ENCODE measurements at places on chromosomes 6 and 20.

DNA sequence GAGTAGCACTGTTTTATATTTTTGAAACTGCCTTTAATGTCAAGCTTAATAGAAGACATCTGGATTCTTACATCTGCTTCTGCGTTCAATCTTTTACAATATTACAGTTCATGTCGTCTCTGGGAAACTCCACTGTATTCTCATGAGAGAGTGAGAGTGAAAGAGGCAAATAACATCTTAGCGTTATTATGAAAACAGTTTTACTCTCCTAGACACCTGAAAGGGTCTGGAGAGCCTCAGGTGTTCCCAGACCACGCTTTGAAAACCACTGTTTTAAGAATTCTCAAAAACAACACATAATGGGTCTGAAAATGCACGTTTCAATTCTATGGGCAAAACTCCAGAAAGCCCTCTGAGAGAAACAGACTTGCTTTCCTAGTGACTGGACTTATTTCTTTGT, 63.3 kb downstream of the ARHGAP18 start:
- no peak for DNase-seq

GRCh38 chr6:125910527-125910926, 46.0 kb upstream of the HINT3 start:
- no peak for DNase-seq

DNA sequence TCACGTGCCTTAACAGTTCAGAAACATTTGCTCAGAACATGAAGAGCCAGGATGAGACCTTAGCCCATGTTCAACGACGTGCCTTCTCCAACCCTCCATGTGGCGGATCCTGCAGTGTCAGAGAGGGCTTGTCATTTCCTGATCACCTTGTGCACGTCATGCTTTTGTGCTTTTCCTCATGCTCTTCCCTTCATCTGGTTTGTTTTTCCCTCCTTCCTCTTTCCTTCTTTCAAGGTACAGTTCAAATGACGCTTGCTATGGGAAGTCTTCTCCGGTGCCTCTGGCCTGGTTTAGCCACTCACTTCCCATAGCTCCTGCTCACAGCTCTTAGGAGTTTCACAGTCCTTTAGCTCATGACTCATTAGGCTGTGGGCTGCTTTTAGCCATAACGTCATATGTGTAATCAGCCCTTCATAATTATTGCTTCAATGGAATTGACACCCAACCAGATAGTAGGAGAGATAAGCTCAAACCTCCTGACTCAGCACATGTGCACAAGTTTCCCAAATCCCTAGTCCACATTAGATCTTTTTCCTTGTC, 102.7 kb upstream of the CNKSR3 start:
- no peak for DNase-seq

DNA sequence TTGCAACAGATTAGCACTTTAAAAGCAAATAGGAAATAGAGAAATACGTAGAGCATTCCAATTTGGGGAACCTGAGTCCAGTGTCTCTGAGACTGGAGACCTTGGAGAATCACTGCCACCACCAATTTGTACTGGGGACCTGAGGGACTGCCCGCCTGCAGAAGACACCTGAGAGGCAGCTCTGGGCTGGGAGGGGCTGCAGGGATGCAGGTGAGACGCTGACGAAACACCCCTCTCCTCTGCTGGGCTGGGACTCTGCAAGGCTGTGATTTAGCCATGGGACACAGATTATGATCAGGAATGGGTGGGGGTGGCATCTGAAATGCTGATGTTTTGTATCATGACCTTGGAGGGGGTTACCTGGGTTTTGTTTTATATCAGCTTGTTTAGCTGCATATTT, 7.0 kb upstream of the APMAP start:
- no peak for DNase-seq

DNA sequence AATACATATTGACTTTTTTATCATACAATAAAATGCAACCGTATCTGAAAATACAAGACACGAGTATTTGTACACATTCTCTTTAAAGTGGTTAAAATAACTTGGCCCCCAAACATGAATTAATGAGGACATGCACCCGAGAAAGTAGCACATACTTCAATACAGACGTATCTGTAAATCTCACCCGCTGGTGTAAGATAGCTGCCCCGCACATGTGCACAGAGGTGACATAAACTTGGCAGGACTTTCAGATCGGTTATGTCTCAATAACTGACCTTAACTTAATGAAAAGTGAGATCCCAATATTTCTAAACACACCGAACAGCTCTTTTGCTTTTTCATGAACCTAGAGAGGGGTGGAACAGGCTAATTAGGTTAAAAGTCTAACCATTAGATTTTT, 91.5 kb upstream of the RPS6KA2 start:
- no peak for DNase-seq

All from omental fat pad (tissue), 4 donors.